ENCODE measurements at places on chromosomes 7 and 10.

GRCh38 chr10:61068471-61068870 lies 124.5 kb upstream of the RHOBTB1 start:
- no peak for DNase-seq

- DNase-seq = no peak
Observed at GRCh38 chr7:6646465-6646864, 9.3 kb downstream of the ZNF316 start.

GRCh38 chr10:99850021-99850766 lies 67.8 kb downstream of the ABCC2 start:
- no peak for DNase-seq

DNA sequence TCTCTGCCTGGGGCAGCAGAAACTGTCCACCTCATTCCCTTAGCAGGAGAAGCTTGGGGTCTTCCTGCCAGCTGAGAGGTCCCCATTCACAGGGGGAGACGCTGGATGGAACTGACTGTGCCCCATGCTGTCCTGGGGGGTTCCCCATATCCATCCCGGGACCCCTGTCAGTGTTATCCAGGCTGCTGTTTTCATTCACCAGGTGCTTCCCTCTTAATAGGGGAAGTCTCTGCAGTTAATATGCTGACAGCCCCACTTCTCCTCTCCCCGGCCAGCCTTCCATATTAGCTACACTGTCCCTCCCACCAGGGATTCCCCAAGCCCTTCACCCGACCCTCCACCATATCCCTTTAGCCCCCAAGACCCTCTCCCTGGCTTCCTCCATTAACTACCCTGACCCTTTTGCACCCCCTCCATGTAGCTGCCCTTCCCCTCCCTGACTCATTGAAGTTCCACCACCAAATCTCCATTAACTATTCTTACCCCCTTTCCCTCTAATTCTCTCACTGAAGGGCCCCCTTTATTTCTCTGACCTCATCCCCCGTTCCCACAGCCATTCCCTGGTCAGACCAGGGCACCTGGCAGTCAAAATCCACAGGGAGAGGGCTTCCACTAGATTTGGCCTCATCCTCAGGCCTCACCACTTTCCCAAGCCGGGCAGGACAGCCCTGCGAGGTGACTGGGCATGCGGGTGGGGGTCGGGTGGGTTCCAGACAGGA lies 92.0 kb upstream of the PAX2 start:
- DNase-seq = no peak

DNA sequence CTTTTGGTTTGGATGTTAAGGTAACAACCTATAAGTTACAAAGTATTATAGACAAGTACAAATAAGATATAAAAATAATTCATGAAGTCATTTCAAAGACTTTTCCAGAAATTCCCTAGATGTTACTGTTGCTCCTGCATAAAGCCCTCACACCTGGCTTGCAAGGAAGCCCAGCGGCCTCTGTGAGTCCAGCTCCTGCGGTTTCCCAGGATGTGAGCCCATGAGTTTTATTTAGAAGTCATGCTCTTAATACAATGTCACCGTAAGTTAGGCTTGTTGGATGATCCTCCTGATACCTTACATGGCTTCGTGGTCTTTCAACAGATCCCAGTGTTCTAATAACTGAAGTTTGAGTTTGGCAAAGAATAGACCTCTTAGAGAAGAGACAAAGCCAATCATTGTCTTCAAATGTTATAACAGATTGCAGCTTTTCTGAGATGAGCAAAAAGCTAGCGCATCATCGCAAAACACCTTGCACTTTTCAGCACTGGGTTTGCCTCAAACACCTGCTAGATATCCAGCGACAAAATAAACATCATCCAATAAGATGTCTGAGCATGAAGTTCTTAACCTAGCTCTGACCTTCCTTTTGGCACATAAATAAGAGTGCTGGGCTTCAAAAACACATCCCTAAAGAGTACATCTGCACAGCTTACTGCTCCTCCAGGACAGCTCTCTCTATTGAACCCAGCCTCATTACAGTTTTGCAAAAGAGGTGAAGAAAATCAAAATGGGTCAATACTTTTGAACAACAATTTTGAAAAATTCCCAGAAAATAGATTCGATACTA lies 3.6 kb downstream of the FAM171A1 start:
- no peak for DNase-seq

GRCh38 chr7:156897673-156898072 lies 4.7 kb upstream of the LMBR1 start:
- DNase-seq = no peak

DNA sequence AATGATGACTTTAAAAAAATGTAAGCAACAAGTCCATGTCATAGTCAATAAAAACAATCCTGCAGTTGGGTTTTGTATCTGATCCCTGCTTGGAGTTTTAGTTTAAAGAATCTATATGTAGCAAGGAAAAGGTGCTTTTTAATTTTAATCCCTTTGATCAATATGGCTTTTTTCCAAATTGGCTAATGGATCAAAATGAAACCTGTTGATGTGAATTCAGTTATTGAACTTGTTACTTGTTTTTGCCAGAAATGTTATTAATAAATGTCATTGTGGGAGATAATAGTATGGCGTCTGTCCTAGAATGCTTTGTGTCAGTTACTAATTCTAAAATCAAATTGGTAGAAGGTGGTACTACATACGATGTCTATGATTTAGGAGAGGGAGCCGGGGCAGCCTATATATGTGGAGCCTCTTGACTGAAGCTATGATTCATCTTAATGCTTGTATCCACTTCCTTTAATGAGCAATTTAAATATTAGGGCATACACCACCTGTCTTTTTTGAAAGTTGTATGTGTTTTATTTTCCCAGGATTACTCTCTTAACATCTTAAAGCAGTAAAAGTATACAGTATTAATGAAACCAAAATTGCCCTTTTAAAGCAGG lies 10.3 kb upstream of the PBLD start:
- no peak for DNase-seq

DNA sequence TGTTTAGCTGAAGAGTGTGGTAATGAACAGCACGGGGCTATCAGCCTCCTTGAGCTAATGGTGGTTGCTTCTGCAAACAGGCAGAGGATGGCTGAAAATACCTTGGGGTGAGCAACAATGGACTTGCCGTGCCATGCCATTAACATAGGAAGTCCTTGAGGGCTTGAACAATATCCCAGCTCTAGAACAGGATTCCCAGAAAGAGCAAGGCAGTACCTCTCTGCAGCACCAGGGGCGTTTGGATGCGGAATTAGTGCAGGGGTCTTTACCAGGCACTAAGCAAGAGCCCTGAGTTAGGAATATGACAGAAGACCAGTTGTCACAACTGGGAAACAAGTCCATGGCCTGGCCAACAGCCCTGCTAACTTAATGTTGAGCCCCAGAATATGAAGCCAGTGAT lies 143.2 kb upstream of the COBL start:
- no peak for DNase-seq

GRCh38 chr7:83486536-83486935 lies 162.4 kb downstream of the SEMA3E start:
- no peak for DNase-seq

DNA sequence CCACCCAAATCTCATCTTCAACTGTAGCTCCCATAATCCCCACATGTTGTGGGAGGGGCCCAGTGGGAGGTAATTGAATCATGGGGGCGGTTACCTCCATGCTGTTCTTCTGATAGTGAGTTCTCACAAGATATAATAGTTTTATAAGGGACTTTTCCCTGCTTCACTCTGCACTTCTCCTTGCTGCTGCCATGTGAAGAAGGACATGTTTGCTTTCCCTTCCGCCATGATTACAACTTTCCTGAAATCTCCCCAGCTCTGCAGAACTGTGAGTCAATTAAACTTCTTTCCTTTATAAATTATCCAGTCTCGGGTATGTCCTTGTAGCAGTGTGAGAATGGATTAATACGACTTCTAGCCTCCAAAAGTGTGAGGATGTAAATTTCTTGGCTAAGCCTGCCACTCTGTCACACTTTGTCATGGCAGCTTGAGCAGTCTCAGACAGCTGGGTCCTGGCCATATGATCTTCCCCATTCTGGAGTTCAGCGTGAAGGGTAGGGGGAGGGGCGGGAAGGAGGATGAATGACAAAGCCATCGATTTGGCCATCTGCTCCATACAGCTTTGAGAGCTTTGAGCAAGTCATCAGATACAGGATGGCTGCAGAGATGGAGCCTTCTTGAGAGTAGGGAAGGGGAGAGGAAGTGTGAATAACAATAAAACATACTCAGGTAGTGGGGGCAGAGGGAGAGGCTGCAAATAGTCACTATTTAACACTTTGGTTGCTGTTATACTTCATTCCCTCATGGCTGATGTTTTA lies 19.1 kb upstream of the INPP5F start:
- DNase-seq = no peak

GRCh38 chr7:151431768-151432311 lies 8.1 kb downstream of the CRYGN start:
- DNase-seq = no peak

DNA sequence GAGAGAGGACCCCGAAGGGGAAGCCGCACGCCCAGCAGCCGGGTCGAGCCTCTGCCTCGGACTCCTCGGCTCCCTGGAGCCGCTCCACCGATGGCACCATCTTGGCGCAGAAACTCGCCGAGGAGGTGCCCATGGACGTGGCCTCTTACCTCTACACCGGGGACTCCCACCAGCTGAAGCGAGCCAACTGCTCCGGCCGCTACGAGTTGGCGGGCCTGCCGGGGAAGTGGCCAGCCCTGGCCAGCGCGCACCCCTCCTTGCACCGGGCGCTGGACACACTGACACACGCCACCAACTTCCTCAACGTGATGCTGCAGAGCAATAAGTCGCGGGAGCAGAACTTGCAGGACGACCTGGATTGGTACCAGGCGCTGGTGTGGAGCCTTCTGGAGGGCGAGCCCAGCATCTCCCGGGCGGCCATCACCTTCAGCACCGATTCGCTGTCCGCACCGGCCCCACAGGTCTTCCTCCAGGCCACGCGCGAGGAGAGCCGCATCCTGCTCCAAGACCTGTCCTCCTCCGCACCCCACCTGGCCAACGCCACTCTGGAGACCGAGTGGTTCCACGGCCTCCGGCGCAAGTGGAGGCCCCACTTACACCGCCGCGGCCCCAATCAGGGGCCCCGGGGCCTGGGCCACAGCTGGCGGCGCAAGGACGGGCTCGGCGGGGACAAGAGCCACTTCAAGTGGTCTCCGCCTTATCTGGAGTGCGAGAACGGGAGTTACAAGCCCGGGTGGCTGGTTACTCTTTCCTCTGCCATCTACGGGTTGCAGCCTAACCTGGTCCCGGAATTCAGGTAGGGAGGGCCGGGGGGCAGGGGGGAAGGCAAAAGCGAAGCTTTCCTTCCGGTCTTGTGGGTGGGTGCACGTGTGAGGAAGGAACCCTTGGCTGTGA lies 973 bp downstream of the GPR158 start:
- peak; percentile 25 for DNase-seq

GRCh38 chr7:155244675-155245074 lies 53.0 kb upstream of the INSIG1 start:
- no peak for DNase-seq

DNA sequence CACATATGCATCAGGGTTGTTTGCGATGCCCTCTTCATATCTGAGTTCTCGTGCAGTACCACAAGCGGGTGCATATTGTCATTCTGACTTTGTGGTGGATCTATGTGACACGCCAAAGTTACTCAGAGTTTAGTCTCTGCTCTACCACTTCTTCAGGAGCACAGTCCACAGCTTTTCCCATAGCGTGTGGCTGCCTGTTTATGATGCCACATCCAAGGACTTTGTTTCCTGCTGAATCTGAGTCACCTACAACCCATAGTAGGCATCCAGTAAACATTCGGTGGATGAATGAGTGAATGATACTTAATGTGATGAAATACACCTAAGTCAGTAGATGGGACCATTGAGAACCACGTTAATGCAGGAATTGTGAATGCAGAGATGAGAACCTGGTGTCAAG lies 15.0 kb downstream of the ADRA2A start:
- no peak for DNase-seq

DNA sequence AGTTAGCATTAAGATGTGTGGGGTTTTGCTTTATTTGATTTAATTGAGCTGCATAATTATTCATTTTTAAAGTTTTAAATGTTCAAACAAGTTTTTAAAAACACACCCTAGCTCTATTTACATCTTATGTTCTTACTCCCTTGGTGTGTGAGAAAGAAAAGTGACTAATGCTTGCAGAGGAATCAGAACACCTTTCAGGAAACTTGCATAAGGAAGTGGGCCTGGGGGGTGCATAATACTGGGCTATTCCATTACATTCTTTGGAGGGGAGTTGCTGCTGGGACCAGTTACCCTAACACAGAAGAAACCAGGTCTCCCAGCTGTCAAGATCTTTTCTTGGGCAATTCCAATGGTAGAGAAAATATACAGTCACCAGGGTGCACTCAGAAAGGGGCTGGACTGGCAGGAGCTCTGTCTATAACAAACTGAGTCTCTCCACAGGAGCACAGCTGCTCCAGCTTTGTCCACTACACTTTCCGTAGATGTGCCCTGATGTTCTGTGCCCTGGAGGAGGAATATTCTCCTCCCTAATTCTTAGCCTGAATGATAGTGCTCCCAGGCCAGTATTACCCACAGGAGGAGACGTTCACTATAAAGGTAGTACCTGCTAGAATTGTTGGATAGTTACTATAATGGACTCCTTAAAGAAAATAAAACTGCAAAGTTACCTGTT lies 304.2 kb downstream of the CDC14C start:
- DNase-seq = no peak

GRCh38 chr10:78619115-78619851 lies 449.5 kb upstream of the ZMIZ1 start:
- DNase-seq = no peak

DNA sequence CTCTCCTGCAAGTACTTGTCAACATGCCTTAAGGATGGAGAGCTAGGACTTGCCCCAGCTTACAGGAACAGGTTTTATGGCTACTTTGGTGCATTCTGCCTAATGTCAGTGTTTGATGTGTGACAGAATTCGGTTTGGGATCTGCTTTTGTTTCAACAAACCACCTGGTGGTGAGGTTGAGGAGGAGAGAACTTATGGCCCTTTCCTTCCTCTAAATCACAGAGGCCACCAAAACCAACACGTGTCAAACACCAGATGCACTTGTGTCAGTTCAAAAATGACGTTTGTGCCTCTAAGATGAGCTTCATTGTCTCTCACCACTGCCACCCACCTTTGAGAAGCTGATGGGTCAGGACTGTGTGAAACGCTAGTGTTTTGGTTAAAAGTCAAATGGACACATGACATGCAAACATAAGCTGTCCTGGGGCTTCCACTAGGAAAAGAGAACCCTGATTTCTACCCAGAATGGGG lies 83.9 kb downstream of the OSBPL3 start:
- no peak for DNase-seq

DNA sequence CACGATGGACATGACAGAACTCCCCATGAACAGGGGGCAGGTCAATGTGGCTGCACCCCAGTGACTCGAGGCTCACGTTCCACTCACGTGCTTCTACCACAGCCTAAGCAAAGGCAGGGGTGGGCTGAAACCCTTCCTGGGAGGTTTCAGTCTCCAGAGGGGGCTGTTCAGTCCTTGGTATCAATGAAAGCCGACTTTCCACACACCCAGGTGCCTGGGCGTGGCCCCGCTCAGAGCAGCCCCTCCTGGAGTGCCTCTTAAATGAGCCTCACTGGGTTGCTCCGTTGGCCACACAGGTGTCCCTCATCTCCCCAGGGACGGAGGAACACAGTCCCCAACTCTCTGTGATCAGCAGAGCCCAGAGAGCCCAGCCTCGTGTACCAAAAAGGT lies 90.5 kb upstream of the PDGFA start:
- DNase-seq = no peak
